ENCODE measurements at places on chromosomes 4 and X.

GRCh38 chrX:75061701-75062100 is 94.4 kb downstream of the ABCB7 start:
- DNase-seq = no peak

- no peak for DNase-seq
Observed at GRCh38 chr4:87442889-87443288, 20.5 kb downstream of the NUDT9 start.

- DNase-seq = no peak
Observed at GRCh38 chr4:19309378-19309777, 942.3 kb upstream of the SLIT2 start.

DNA sequence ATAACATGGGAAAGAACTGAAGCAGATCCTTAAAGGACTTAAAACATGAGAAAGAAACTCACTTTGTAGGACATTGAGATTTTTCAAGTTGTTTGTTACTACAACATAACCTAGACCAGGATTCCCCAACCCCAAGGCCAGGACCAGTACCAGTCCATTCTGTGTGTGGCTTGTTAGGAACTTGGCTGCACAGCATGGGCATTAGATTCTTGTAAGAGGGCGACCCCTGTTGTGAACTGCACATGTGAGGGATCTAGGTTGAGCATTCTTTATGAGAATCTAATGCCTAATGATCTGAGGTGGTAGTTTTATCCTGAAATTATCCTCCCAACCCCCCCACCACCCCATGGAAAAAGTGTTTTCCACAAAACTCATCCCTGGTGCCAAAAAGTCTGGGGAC is 566.1 kb downstream of the KCTD8 start:
- no peak for DNase-seq

DNA sequence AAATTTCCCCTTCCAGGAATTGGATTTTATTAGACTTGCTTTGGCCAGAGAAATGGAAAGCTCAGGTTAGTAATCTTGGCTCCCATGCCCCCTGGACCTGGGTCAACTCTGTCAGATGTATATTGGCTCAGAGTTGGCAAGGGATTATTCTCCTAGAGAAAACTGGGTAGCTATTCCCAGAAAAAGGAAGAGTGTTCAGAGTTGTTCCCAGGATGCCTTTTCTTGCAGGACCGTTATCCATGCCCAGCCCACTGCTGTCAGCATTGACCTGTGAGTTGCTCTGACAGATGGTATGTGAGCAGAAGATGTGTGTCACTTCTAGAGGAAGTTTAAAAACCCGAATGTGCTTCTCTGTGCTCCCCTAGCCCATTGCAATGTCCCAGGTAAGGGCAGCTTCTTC is 509.9 kb upstream of the ZFP42 start:
- no peak for DNase-seq

- DNase-seq = no peak
Observed at GRCh38 chrX:121389976-121390714, 342.7 kb downstream of the GLUD2 start.

GRCh38 chrX:64842492-64842891 is 133.8 kb downstream of the ZC4H2 start:
- DNase-seq = no peak

GRCh38 chr4:37537484-37537883 is 148.7 kb downstream of the RELL1 start:
- DNase-seq = no peak

- no peak for DNase-seq
Observed at GRCh38 chrX:47283015-47283771, 50.4 kb downstream of the USP11 start.

All from CD8-positive, alpha-beta memory T cell (primary cell).